ENCODE measurements at places on chromosomes 7 and 10.

- DNase-seq = no peak
These were observed 2.7 kb downstream of the SLC4A2 start for GRCh38 chr7:151062111-151062398.

DNA sequence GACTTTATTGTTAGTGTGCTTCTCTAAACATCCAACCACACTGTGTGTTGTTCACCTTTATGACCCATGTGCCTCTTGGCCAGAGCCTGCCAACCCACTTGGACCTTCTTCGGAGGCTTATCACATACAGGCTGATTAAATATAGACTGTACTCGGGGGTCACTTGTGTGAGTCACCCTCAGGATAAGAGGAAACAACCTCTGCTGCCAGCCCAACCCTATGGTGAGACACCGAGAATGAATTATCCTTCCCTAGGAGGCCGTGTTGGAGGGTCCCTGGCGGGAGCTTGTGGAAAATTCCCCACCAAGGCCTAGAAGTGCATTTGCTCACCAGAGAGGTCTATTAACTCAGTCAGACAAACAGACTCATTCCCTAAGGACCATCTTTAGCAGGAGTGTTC, 63.0 kb downstream of the FAS start:
- no peak for DNase-seq

- DNase-seq = no peak
These were observed 94.9 kb upstream of the MKI67 start for GRCh38 chr10:128221117-128221516.

GRCh38 chr7:137715121-137715520, 131.7 kb downstream of the DGKI start:
- DNase-seq = no peak

GRCh38 chr10:28089467-28089866, 90.6 kb upstream of the ODAD2 start:
- no peak for DNase-seq

Data from NCI-H187 treated with DMSO at 0.1 percent for 48 hours (cell line).